NCI-H1092 treated with DMSO at 0.1 percent for 48 hours (cell line): ENCODE measurements at places on chromosomes 12 and 14.

GRCh38 chr12:1517007-1517406 lies 77.4 kb downstream of the FBXL14 start:
- DNase-seq: peak; percentile 30

DNA sequence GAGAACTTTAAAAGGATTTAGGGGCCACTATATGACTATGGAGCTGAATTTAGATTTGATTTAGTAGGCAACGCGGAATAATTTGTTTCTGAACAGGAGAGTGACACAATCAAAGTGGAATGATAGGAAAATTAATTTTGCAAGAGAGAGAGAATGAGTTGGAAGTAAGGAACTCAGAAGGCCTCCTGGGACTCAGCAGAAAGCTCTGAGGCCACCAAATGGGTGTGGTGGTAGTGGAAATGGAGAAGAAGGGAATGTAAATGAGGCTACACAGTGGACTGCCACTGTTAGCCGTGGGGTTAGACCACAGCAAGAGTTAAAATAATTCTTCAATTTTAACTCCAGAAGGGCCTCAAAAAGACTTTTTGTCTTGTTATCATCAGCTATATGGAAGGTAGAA lies 102.7 kb downstream of the LRRK2 start:
- no peak for DNase-seq

DNA sequence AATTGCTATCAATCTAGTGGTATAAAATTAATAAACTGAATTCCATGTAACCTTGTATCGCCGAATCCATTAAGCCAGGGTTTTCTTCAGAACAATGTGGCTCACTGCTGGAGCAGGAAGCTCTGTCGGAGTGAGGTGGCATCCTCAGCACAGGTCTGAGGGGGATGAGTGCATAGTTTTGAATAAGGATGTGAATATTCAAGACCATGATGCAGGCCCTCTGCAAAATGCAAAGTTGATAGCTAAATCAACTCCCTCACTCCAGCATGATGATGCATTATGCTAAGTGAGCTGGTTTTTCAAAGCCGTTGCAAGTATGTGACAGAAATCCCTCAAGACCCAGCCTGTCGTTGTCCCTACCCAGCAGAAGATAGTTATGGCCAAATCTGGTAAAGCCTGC lies 53.0 kb downstream of the TRIM9 start:
- no peak for DNase-seq

DNA sequence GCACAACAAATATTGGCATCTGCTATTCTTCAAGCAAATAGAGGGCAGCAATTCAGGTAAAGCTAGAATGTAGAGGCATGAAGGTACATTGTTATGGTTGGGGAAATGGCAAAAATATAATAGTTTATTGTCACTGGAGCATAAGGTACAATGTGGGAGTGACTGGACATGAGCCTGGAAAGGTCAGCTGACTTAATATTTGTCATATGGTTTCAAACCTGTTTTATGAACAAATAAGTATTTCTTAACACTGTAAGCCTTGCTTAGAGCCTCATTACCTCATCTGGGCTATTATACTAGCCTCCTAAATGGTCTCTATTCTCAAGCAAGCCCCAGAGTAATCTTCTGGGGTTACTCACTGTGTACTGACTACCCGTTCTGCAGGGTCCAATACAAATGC lies 33.7 kb downstream of the FAM177A1 start:
- DNase-seq: no peak

DNA sequence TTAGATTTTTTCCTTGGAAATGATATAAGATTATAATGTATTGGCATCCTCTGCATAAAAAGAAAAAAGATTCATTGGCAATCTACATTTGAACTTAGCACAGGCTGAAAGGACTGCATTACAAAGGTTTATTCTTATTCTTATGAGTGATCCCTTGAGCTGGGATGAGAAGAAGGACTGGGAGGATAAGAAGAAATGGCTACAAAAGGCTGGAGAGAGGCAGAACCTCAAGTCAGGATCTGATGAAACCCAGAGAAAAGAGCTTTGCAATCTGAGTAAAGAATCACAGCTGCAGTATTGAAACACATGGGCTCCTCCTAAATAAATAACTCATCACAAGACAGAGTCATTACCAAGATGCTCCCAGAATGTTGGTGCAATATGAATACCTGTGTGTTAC lies 1635.4 kb upstream of the FLRT2 start:
- no peak for DNase-seq

DNA sequence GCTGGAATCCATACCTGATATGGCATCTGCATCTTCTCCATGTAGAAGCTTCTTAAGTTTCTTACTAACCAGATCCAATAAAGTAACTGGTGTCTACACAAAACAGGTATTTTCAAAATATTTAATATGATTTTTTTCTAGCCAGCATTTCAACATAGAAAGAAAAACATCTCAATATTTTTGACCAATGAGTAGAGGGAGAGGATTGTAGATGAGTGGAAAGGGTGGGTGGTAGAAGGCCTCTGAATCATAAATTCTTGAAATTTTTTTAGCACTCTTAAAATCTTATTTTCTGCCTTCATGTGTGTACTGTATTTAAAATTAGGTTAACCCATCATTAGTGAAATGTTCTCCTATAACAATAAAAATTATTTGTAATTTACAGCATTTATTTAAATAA lies 18.0 kb downstream of the DEPDC4 start:
- DNase-seq: no peak

DNA sequence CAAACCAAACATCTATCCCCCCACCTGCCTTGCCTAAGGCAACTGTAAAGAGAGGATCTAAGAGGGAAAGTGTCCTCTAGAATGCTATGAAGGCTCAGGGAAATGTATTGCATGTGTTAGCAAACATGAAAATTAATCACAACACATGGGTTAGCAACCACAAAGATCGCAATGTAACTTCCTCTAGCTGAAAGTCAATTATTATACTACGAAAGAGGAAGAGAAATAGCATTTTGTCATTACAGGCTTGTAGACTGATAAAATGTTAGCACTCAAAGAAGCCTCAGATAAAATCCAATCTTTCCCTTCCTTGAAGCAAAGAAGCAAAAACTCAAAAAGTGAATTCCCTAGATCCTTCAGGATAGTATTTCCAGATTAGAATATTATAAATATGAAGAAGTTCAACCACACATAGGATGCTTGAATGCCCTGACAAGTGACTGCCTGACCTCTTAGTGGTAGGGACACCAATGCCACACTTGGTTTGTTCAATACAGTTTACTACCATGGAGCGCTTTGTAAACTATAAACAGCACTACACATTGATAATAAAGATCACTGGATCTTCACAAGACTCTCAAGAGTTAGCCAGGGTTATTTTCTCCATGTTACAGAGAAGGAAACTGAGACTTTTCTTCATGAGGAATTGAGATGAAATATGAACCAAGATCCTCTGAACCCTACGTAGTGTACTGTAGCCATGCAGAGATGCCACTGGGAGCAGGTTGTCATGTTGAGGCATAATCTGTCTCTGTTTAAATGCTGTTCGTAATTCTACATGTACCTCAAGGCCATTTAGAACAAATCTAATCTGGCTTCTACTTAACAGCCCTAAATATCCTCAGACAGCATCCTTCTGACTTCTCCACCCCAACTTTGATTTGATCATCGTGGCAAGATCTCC lies 100.7 kb downstream of the ITPR2 start:
- DNase-seq: no peak

DNA sequence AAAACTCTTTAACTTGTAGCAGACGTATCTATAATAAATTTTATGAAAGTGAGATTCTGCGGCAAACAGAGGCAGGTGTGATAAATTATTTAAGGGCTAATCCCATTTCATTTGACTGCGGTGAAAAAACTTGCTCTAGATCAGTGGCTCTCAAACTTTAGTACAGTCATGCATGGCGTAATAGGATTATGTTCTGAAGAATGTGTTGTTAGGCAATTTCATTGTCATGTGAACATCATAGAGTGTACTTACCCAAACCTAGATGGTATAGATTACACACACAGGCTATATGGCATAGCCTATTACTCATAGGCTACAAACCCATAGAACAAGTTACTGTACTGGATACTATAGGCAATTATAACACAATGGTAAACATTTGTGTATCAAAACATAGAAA lies 83.7 kb downstream of the HEATR5A start:
- DNase-seq: no peak

DNA sequence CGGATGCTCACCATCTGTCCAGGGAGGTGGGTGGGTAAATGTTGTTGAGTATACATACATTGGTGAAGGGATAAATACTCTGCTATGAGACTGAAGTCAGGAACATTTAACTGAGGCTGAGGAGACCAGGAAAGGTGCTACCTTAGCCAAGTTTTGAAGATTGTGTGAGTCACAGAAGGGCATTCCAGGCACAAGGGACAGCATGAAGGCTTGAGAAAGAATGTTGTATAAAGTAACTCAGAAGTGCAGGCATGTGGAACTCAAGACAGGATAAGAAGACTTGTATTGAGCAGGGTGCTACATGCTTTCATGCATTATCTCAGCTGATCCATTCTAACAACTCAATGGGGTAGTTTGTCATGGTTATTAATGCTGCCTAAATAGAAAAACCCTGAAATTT lies 112.7 kb downstream of the IPO8 start:
- no peak for DNase-seq

GRCh38 chr14:106511006-106511799 lies 984.8 kb downstream of the TMEM121 start:
- no peak for DNase-seq

- no peak for DNase-seq
These were observed 58.8 kb downstream of the GALC start for GRCh38 chr14:87934185-87934584.

DNA sequence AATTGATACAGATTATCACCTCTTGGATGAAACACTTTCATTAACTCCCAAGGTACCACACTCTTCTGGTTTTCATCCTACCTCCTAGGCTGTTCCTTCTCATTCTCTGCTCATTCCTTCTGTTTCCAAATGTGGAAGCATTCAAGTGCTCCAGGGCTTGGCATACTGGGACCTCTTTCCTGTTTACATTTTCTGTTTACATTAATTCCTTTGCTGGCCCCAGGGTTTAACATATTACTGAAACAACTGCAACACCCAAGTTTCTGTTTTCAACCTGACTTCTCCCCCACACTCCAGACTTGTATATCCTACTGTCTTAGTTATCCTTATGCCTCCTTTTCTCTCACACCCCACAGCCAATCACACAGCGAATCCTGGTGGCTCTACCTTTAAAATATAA lies 386.3 kb upstream of the GARIN6 start:
- DNase-seq: no peak

DNA sequence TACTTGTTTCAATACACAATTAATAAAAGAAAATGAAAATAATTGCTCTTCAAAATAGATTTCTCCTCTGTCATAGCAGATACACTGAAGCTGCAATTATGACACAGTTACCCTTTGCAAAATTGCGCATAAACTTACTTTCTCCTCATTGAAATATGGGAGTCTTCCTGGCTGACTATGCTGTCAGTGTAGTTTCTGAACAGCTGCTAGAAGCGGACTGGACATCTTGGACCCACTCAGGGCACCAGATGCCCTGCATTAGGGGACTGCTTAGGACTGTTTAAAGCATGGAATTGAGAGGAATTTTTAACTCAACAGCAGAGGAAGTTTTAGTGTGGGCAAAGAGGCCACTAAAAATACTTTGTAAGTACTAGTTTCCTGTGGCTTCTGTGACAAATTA lies 454.9 kb downstream of the ATP23 start:
- DNase-seq: no peak

- no peak for DNase-seq
These were observed 35.1 kb downstream of the TRPV4 start for GRCh38 chr12:109797905-109798669.

GRCh38 chr14:77039285-77040058 lies 11.0 kb upstream of the IRF2BPL start:
- DNase-seq: peak; percentile 87

DNA sequence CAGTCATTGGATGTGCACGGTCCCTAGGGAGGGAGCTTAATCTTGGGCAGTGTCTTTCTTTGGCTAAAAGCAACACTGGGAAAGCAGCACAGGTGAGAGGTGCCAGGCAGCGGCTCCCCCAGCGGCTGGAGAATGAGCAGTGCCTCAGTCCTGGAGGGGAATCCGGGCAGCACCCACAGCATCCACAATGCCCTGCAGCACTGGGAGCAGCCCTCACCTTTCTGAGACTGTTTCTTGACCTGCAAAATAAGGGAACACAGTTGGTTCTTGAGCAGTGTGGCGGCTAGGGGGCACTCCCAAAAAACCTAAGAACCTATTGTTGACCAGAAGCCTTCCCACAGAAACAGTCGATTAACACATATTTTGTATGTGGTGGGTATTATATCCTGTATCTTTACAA lies 75.8 kb downstream of the SINHCAF start:
- no peak for DNase-seq

GRCh38 chr12:29255042-29255441 lies 106.0 kb downstream of the FAR2 start:
- DNase-seq: no peak

DNA sequence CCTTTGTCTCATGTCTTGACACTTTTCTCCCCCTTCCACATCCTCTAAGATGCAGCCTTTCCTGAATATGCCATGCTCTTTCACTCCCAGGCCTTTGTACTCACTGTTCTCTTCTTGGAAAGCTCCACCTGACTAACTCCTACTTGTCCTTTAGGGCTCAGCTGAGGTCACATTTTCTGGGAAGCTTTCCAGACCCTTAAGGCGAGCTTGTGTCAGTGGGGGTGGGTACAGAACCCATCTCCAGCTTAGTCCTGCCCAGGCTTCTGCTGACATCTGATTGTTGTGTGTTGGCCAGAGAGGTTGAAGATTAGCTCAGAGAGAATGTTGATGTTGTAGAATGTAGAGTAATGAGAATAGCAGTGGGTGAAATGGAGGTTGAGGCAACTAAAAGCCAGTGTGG lies 2.9 kb upstream of the TSFM start:
- no peak for DNase-seq

GRCh38 chr12:46915082-46915481 lies 89.3 kb upstream of the SLC38A4 start:
- DNase-seq: no peak

DNA sequence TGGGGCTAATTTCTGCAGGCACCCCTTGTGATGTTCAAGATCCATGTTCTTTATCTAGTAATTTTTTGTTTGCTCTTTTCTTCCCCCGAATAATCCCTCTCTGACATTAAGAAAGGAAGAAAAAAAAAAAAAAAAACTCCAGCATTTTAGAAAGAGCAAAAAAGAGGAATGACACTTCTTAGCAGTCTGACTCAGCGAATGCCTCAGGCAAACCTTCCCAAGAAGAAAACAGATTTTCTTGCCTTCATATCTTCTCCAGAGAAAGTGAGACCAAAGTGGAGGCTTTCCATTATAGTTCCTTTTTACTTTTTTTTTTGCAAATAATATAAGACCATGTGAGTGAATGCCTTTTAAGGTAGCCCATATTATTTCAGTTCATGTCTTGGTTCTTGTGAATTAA lies 479.0 kb upstream of the SYT1 start:
- DNase-seq: no peak

DNA sequence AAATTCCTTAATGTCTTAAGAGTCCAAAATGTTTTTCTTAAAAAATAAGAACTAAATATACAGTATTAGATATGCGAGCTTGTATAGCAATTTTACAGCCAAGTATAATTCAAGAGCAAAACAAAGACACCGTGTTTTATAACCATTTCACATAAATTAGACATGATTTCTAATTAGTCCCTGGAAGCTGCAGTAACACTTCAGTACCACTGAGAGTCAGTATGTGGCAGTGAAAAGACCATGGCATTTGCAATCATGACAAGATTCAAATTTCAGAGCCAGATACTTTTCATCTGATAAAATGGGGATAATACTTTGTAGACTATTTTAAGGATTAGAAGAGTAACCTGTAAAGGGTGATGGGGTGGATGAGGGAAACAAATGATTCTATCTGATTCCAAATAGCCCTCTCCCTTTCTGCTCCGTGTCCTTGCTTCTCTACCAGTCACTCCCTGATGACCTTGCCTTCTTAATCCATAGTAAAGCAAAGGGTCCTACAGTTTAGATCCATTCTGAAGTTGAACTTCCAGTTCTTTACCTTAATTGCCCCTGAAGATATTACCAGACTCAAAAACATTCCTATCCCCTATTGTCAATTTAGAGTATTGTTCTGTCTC lies 145.4 kb upstream of the ABCD2 start:
- DNase-seq: peak; percentile 36
